Activated CD8-positive, alpha-beta memory T cell treated with anti-CD3 and anti-CD28 coated beads for 1 hour (primary cell): ENCODE measurements at places on chromosomes 5 and 9.

- DNase-seq: no peak
Observed at GRCh38 chr5:104082754-104083153, 520.2 kb upstream of the NUDT12 start.

GRCh38 chr9:12785260-12785770, 10.5 kb downstream of the LURAP1L start:
- DNase-seq: no peak

DNA sequence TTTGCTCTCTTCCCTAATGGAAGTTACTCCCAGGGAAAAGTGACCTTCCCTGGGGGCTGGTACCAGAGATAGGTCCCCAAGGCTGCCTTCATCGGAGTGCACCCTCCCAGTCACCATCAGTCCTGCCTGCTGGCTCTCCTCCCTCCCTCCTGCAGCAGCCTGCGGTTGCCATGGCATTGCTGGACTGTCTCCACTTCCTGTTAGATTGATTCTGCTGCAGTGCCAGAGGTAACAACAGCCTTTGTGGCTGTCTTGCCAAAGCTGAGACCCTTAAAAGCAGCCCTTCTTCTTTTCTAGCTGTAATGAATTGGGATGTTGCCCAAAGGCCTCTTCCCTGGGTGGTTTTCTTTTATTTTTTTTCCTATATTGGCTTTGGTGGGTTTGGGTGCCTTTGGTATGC, 78.1 kb upstream of the PRLR start:
- DNase-seq: no peak

DNA sequence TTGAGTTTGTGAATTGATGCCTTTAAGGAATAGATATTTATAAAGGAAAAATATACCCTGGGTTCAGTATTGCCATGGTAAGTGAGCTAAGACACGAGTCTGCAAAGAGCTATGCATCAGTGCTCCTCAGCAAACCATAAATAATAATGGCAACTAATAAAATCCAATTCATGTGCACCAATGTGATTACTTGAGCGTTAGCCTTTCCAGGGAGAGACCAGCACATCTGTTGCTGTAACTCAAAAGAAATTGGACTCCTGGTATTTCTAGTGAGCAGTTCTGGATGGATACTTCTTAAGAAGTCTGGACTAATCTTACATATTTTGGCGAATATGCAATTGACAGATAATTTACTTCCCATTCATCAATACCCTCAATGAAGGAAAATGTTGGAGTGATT, 373.3 kb downstream of the ARHGEF28 start:
- no peak for DNase-seq

DNA sequence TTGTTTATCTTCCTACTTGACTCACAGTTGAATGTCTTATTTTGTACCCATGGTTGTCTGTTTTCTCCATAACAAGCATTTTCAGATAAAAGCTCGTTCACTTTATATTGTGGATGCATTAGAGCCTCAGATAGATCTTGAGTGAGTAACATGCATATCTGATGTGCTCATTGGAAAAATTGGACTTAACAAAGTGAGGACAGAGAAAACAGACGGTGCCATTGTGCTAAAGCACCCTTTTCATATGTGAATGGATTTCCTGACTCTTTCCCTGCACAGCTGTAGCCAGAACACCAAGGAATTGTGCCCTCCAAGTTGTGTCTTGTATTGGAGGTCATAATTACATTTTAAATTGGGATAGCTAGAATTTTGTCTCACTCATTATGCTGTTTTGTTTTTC, 325.8 kb upstream of the MEF2C start:
- DNase-seq: no peak

DNA sequence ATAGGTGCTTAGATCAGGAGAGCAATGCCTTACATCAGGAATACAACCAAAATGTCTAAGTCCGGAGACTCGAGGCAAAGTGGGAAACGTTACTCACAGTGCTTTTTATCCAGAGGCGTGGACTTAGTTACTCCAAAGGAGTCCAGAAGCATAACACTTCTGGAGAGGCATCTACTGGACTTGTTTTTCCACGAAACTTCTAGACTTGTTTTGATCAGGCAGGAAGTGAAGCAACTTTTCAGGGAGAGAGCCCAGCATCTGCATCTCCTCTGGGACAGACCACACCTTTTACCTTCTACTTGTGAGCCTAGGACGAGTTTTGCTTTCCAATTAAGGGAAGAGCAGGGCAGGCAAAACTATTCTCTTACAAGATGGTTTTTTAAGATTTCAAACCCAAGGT, 1.2 kb upstream of the TJP2 start:
- no peak for DNase-seq

GRCh38 chr9:94783928-94784327, 57.4 kb downstream of the AOPEP start:
- DNase-seq: no peak

- DNase-seq: no peak
Observed at GRCh38 chr9:72871685-72872084, 81.2 kb downstream of the ALDH1A1 start.

DNA sequence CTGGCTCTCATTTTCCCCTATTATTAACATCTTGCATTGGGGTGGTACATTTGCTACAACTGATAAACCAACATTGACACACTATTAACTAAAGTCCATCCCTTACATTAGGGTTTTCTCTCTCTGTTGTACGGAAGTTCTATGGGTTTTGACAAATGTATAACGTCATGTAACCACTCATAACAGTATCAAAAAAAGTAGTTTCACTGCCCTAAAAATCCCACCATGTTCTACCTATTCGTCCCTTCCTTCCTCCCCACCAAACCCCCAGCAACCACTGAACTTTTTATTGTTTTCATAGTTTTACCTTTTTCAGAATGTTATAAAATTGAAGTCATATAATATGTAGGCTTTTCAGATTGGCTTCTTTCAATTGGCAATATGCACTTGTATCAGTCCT, 40.1 kb downstream of the MLLT3 start:
- no peak for DNase-seq
